Mammary epithelial cell (primary cell): ENCODE measurements at places on chromosomes 2 and 18. TPM values are rescaled to one million over a fixed set of nuclear protein-coding genes. Genes with fewer than 3 reads are reported as not detected.

Gene MFSD2B
- polyA plus RNA-seq: not detected

Gene CCDC93
- polyA plus RNA-seq: 8.7 TPM

Gene CHRNA1
- polyA plus RNA-seq: not detected

Gene MAL
- not detected for polyA plus RNA-seq

Gene TNS1
- polyA plus RNA-seq: 0.46 TPM

Gene PLCD4
- polyA plus RNA-seq: 2.8 TPM

Gene C2orf78
- polyA plus RNA-seq: 0.02 TPM

Gene EVA1A
- polyA plus RNA-seq: 28.0 TPM

Gene PLB1
- polyA plus RNA-seq: 2.0 TPM

Gene CRYGD
- not detected for polyA plus RNA-seq

Gene FN1
- polyA plus RNA-seq: 3,880 TPM

Gene SERPINB2
- polyA plus RNA-seq: 30.6 TPM

Gene SNORC
- polyA plus RNA-seq: 0.41 TPM

Gene ZAP70
- 0.06 TPM for polyA plus RNA-seq

Gene MYCN
- polyA plus RNA-seq: not detected

Gene CNTNAP5
- not detected for polyA plus RNA-seq

Gene RUFY4
- not detected for polyA plus RNA-seq

Gene LYG1
- 0.51 TPM for polyA plus RNA-seq

Gene RNF138
- polyA plus RNA-seq: 22.5 TPM

Gene TBR1
- polyA plus RNA-seq: not detected

Gene ZNF804A
- not detected for polyA plus RNA-seq

Gene HES6
- polyA plus RNA-seq: 2.1 TPM

Gene PAIP2B
- 0.61 TPM for polyA plus RNA-seq

Gene ZNF892
- 1.8 TPM for polyA plus RNA-seq

Gene METTL8
- 24.8 TPM for polyA plus RNA-seq

Gene IL1F10
- polyA plus RNA-seq: 0.09 TPM

Gene RESP18
- polyA plus RNA-seq: not detected

Gene ANTXR1
- polyA plus RNA-seq: 26.5 TPM

Gene B4GALT6
- 6.1 TPM for polyA plus RNA-seq

Gene PRSS56
- polyA plus RNA-seq: not detected

Gene SPHKAP
- polyA plus RNA-seq: not detected

Gene GCKR
- polyA plus RNA-seq: 1.1 TPM

Gene DLX2
- 0.16 TPM for polyA plus RNA-seq

Gene SPDYA
- polyA plus RNA-seq: 0.03 TPM

Gene CHRNG
- polyA plus RNA-seq: not detected

Gene GAREM1
- polyA plus RNA-seq: 5.9 TPM

Gene MPV17
- 143 TPM for polyA plus RNA-seq

Gene CRYGC
- 0.23 TPM for polyA plus RNA-seq

Gene WDSUB1
- polyA plus RNA-seq: 2.8 TPM

Gene ASAP2
- polyA plus RNA-seq: 56.4 TPM

Gene KYNU
- polyA plus RNA-seq: 1.4 TPM

Gene IL36B
- 0.07 TPM for polyA plus RNA-seq

Gene TLX2
- polyA plus RNA-seq: 0.05 TPM

Gene UPP2
- polyA plus RNA-seq: not detected
